Stimulated activated CD4-positive, alpha-beta T cell treated with anti-CD3 and anti-CD28 coated beads, Interleukin-1b, Interleukin-23, amount 100 ng/mL, for 48 hours (primary cell): ENCODE measurements at places on chromosomes 7 and 10.

GRCh38 chr7:29557954-29558353, 5.7 kb upstream of the PRR15 start:
- DNase-seq = no peak

GRCh38 chr10:124267911-124268549, 150.7 kb downstream of the OAT start:
- DNase-seq = no peak

- no peak for DNase-seq
These were observed 11.5 kb upstream of the TSGA13 start for GRCh38 chr7:130697820-130698219.

DNA sequence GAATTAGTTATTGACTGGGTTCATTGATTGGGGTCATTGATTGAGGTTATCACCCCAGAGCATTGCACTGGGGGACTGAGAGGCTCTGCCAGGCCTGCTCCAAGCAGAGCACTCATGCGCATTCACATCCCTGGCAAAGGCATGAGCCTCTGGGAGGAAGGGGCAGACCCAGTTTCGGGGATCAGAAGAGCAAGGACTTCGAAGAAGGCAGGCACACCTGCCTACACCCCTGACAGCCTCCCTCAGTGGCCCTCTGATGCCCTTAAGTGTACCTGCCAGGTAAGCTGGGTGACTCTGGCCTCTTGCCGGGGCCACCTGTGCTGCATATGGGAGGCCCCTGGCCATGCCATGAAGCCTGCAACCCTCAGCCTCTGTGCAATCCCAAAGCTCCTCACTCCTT, 181.1 kb downstream of the PTPN20 start:
- DNase-seq = no peak

DNA sequence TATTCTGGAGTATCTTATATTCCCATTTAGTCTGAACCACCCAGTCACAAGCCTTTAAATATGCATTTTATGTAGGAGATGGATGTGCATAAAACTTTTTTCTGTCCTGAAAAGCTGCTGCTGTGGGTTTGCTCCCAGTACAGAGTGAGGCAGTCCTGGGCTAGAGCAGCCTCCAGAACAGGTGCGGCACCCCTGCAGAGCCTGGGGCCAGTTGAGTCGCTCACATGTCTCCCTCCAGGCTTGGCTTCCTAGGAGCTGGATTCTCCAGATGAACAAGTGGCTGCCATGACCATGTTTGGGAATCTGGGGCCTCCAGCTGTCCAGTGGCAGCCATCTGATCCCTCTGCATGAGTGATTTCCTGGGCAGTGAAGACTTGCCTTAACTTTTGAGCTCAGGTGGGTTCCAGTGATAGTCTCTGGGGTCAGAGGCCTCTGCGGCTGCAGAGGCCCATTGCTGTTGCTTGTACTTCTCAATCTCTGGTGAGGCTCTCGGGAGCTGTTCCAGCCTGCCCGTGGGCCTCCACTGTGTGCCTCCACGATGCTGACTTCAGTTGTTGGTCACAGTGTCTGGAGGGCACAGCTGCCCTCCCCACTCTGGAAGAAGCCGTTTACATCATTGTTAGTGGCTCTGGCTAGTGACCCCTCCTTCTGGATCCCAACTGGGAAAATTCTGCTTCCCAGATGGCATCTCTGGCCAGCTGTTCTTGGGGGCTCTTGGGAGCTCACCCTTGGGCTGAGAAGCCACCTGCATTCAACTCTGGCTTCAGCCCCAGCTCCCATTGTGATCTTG, 120.4 kb downstream of the EMX2 start:
- DNase-seq = no peak

- no peak for DNase-seq
These were observed 12.0 kb downstream of the PIP4K2A start for GRCh38 chr10:22702348-22702747.

DNA sequence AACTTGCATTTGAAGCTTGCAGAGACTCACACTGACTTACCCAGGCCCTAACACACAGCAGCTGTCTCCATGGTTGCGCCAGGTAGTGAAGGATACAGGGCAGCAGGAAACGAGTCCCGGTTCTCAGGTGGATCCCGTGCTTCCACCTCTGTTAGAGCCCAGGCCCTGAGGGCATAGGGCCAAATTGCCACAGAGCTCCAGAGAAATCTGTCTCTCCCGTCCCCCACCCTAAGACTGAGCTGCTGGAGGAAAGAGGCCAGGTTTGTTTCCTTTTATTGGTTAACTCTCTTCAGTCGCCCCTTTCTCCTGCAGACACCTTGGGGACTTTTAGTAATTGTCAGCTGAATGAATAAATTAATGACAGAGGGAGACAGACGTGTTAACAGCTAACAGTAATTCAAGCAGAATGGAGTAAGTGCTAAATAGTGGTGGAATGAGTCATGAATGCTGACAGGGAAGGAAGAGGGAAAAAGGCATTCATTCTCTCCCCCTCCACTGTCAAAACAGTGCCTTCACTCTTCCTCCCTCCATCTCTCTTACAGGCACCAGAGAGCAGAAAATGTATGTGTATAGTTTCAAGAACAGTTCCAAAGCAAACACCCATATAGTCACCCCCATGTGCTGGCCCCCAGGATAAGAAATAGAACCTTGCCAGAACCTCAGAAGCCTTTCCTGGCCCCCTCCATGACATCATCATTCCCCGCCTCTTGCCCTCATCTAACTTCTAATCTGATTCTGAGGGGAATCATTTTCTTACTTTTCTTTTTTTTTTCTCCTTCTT, 16.8 kb upstream of the DLG5 start:
- DNase-seq = no peak

DNA sequence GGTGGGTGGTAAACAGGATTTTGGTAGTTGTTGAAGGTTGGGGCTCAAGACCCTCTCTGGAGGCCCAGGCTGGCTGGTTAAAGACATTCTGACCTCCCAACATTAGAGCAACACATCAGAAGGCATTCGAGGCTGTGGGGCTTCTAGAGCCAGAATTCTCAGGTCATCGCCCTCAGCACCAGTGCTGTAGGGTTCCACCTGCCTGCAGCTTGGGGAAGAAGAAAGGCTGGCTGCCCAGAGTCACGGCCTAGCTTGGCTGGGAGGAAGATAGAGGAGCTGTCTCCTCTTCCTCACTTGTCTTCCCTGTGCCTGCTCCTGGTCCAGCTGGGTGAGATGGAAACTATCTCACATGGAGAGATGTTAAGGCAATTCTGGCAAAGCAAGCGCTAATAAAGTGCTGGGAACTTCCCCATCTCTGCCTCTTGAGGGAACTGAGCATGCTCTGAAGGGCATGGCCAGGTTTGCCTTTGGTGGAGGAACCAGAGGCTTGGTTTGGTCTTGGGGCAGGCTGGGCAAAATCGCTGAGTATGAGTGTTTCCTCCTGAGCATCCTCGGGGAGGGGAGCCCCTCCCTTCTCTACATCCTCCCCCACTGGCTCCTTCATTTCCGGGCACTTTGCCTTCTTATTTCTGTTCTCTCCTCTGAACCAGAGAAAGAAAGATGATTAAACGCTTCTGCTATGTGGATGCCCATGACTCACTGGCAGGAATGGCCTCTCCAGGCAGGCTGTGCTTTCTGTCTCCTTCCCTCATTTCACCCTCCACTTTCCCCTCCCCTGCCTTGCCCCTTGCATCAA, 509.0 kb upstream of the PODXL start:
- no peak for DNase-seq

DNA sequence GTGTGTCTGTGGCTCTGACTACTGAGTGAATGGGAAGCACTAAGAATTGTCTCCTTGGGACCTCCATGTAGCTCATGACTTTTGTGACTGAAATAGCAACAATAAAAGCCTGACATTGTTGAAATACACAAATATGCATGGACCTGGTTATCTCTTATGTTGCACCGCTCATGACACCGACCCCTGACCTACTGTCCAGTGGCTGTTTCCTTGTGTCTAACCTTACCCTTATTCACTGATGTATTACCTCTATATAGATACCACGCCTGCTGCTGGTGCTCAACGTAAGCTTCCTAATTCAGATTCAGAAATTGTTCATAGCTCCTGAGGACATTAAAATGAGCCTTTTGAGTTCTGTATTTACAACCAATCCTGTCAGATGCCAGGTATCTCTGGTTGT, 243.4 kb upstream of the SEMA3C start:
- no peak for DNase-seq

DNA sequence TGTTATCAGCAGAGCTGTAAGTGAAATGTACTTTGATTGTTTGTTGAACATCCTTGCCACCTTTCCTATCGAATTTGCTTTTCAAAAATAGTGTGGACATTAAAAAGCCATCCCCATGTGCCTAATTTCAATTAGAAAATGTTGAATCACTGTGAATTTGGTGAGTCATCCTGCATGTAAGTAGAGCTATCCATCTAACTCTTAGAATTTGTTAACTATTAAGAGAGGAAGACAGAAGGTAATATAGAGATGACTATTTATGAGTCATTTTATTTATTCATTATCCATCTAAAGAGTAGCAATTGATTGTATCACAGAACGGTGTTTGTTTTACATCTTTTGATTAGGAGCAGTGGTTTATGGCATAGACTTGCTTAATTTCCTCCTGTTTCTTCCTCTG, 154.7 kb downstream of the MGMT start:
- no peak for DNase-seq

GRCh38 chr10:120802935-120803334, 48.2 kb upstream of the WDR11 start:
- no peak for DNase-seq
